Karpas-422 (cell line): ENCODE measurements at places on chromosomes 12 and 14. TPM values are rescaled to one million over a fixed set of nuclear protein-coding genes. Genes with fewer than 3 reads are reported as not detected.
A peak's percentile ranks its signal among the peaks of the same experiment; 100 is the strongest.

The ZC2HC1C gene
- total RNA-seq, result 1.1 and 2.9 TPM in 2 replicates

- DNase-seq, result no peak
Measured at GRCh38 chr12:55711786-55712553, 3.9 kb upstream of the BLOC1S1 start.

DNA sequence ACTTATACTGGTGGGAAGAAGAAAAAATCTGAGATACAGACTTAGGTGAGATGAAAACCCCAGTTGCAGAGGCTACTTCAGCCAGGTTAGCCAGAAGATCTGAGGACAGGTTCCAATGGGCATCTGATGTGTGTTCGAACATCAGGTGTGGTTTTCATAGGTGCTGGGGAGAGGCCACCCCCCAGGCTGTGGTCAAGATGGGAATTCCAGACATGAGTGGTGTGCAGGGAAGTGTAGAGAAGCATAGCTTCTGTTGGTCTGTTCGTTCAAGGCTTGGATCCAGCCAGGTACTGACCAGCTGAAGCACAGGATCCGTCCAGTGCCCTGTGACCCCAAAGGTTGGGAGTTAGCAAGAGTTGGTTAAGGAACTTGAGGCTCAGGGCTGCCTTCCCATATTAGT lies 85.5 kb downstream of the SSPN start:
- no peak for DNase-seq

GRCh38 chr12:42283739-42284138 lies 42.2 kb downstream of the ZCRB1 start:
- peak; percentile 63 for DNase-seq

The EMP1 gene
- total RNA-seq, result not detected in 2 replicates

The TTLL5 gene
- total RNA-seq, result 28.6 and 53.7 TPM in 2 replicates

- DNase-seq, result peak; percentile 95
Measured at GRCh38 chr12:6532051-6532926, 2.0 kb upstream of the GAPDH start.
